ENCODE measurements at places on chromosomes 6 and 20.

DNA sequence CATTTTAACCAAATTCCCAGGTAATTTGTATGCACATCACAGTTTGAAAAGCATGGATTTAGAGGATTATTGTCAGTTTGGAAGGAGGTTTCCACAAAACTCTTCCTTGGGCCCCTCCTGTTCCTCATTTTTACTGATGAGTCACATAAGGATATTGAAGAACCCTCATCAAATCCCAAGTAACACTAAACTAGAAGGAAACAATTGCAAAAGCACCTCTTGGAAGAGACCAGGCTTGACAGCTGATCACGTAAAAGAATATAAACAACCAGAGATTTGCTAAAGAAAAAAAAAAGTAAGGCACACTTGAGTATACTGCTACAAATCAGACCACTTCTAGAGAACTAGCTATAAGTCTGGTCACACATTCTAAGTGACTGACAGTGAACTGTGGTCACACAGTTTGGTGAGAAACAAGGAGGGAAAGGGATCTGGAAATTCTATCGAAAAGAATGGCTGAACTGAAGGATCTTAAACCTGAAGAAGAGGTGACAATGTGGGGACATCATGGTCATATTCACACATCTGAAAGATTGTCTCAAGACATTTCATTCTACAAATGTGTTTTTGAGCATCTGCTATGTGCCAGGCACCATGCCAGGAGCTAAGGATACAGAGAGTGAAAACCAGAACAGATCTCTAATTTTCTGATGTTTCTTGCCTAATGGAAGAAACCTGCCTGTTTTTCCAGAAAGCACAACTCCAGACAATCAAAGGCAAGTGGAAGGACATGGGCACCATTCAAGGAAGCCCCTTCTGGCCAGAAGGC lies 24.1 kb downstream of the ZHX3 start:
- no peaks in the 10 kb centered on the region for H3K27me3 ChIP-seq
- no peak overlapping the region for H3K4me3 ChIP-seq
- peak overlapping the region; percentile 56 for H3K27ac ChIP-seq
- DNase-seq: no peak
- H3K4me1 ChIP-seq: peaks cover 9% of the 10 kb centered on the region

GRCh38 chr6:3956054-3956453 lies 106.9 kb downstream of the FAM50B start:
- DNase-seq: no peak
- H3K4me1 ChIP-seq: no peaks in the 10 kb centered on the region
- no peak overlapping the region for H3K27ac ChIP-seq
- no peaks in the 10 kb centered on the region for H3K36me3 ChIP-seq
- H3K27me3 ChIP-seq: no peaks in the 10 kb centered on the region

GRCh38 chr6:66628917-66629316 lies 921.9 kb upstream of the EYS start:
- H3K4me1 ChIP-seq: no peaks in the 10 kb centered on the region
- no peak overlapping the region for H3K27ac ChIP-seq
- H3K27me3 ChIP-seq: no peaks in the 10 kb centered on the region
- no peak overlapping the region for H3K4me3 ChIP-seq
- no peaks in the 10 kb centered on the region for H3K36me3 ChIP-seq

- DNase-seq: peak; percentile 85
- no peak overlapping the region for H3K4me3 ChIP-seq
- no peaks in the 10 kb centered on the region for H3K4me1 ChIP-seq
- H3K36me3 ChIP-seq: no peaks in the 10 kb centered on the region
- no peak overlapping the region for H3K27ac ChIP-seq
These were observed 92.1 kb downstream of the TASP1 start for GRCh38 chr20:13546497-13547131.

DNA sequence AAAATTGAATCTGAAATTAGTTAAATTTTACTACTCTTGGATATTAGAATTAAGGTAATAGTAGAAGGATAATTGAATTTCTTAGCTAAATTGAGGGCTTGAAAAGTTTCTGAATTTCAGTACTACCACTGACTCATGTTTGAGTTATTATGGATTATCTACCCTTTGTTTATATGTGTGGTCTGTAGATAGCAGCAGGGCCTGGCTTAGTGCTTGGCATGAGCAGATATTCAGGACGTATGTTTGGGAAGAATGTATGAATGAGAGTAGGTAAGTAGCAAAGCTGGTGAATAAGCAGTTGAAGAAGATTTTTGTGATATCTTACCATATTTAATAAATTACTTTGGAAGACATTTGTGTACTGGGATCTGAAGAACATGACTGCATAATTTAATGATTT lies 152.7 kb downstream of the MACROD2 start:
- H3K27ac ChIP-seq: no peak overlapping the region
- H3K4me3 ChIP-seq: no peak overlapping the region
- no peaks in the 10 kb centered on the region for H3K4me1 ChIP-seq
- DNase-seq: no peak
- no peaks in the 10 kb centered on the region for H3K27me3 ChIP-seq

DNA sequence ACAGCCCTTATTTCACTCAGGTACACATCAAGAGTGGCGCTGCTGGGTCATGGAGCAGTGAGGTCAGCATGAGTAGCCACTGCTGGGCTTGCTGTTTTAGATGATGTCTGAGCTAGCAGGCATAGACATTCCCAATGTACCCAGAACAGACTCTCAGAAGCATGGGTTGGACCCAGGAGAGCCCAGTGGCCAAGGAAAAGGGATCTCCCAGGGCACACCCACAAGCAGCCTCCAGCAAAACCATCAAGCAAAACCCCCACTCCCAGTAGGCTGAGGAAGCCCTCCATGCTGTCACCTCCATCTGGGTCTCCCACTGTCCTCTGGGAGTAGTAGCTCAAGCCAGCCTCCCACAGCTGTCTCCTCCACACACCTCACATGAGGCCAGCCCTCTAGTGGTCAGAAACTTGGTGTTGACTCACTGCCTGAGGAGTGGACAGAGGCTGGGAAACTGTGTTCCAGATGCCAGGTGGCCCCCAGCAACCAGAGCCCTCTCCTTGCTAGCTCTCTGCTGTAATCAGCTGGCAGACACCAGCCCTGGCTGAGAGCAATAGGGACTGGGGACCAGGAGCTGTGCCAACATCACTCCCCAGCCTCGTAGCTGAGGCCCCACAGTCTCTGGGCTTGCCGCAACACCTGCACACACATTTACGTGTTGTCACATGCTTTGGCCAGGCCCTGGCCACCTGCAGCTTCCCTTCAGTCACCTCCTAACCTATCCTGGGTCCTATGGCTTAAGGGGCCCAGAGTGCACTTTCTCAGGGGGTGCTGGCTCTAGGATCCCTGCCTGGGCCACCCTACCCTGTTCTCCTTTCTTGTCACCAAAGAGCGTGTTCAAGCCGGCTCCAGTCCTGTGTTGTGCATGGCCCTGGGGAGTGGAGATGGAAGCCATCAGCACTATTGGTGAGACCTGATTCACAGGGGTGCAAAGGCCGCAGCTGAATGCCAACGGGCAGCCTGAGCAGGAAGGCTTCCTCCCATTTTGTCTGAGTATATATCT lies 1.9 kb upstream of the AP5S1 start:
- H3K27me3 ChIP-seq: no peaks in the 10 kb centered on the region
- peak overlapping the region; percentile 49 for H3K27ac ChIP-seq
- H3K36me3 ChIP-seq: peaks cover 11% of the 10 kb centered on the region
- H3K4me1 ChIP-seq: peaks cover 34% of the 10 kb centered on the region
- no peak for DNase-seq

GRCh38 chr6:1153696-1154245 lies 158.1 kb upstream of the FOXQ1 start:
- H3K27me3 ChIP-seq: no peaks in the 10 kb centered on the region
- no peak for DNase-seq
- no peak overlapping the region for H3K4me3 ChIP-seq
- H3K4me1 ChIP-seq: peaks cover 9% of the 10 kb centered on the region
- H3K27ac ChIP-seq: no peak overlapping the region

GRCh38 chr20:59207235-59207634 lies 43.6 kb downstream of the ZNF831 start:
- no peaks in the 10 kb centered on the region for H3K36me3 ChIP-seq
- no peak overlapping the region for H3K4me3 ChIP-seq
- no peak for DNase-seq
- no peak overlapping the region for H3K27ac ChIP-seq
- H3K4me1 ChIP-seq: no peaks in the 10 kb centered on the region

Measured in suprapubic skin (tissue), 4 donors.